ENCODE measurements at places on chromosomes 12 and 14. TPM values are rescaled to one million over a fixed set of nuclear protein-coding genes. Genes with fewer than 3 reads are reported as not detected.

GRCh38 chr12:85564786-85565185 is 271.4 kb downstream of the RASSF9 start:
- no peak for DNase-seq
- H3K27ac ChIP-seq, result no peak overlapping the region
- no peaks in the 10 kb centered on the region for H3K36me3 ChIP-seq
- H3K4me3 ChIP-seq, result no peak overlapping the region
- H3K27me3 ChIP-seq, result no peaks in the 10 kb centered on the region

Gene HOXC12
- not detected for total RNA-seq

Gene IPO8
- 33.1 TPM for total RNA-seq

Gene TMEM229B
- total RNA-seq, result 0.41 TPM

DNA sequence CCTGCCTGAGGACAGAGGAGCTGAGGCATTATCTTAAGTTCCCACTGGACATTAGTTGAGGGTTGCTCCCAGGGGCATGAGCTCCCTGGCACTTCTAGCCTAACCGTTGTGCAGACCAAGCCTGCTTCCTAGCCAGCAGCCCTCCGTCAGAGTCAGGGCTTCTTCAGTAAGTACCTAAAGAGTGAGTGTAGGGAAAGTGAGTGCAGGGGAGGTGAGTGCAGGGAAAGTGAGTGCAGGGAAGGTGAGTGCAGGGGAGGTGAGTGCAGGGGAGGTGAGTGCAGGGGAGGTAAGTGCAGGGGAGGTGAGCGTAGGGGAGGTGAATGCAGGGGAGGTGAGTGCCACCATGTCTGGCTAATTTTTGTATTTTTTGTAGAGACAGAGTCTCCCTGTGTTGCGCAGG is 190.5 kb downstream of the ESRRB start:
- H3K4me3 ChIP-seq, result no peak overlapping the region
- no peak for DNase-seq
- peaks cover 5% of the 10 kb centered on the region for H3K4me1 ChIP-seq
- no peak overlapping the region for H3K27ac ChIP-seq
- H3K36me3 ChIP-seq, result peaks cover 3% of the 10 kb centered on the region

Gene CLEC6A
- not detected for total RNA-seq

- H3K4me3 ChIP-seq, result no peak overlapping the region
- DNase-seq, result no peak
- H3K27ac ChIP-seq, result no peak overlapping the region
Observed at GRCh38 chr14:42437809-42438208, 831.1 kb downstream of the LRFN5 start.

GRCh38 chr12:93027041-93027440 is 97.9 kb upstream of the EEA1 start:
- H3K4me3 ChIP-seq, result no peak overlapping the region
- H3K27me3 ChIP-seq, result no peaks in the 10 kb centered on the region
- no peaks in the 10 kb centered on the region for H3K36me3 ChIP-seq

- peaks cover 30% of the 10 kb centered on the region for H3K4me1 ChIP-seq
- H3K4me3 ChIP-seq, result no peak overlapping the region
- H3K27ac ChIP-seq, result peak overlapping the region; percentile 17
Observed at GRCh38 chr14:101405171-101405883, 156.0 kb upstream of the DIO3 start.

Gene SLC10A1
- total RNA-seq, result not detected

DNA sequence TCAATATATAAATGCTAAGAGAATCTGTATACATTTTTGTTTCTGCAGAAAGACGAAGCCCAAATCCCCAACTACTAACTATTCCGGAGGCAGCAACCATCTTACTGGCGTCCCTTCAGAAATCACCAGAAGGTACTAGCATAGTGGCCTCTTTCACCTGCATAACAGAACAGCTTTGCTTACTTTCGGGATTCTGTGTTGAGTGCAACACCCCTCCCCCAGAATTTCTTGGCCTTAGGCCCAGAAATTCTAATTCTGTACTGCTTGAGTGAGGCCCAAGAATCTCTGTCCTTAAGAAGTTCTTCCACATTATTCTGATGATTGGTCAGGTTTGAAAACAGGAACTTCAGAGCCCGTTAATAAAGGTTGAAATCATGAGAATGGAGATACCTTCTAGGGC is 2.9 kb downstream of the SPX start:
- no peak for DNase-seq
- no peak overlapping the region for H3K4me3 ChIP-seq
- H3K27me3 ChIP-seq, result peaks cover 67% of the 10 kb centered on the region
- H3K36me3 ChIP-seq, result no peaks in the 10 kb centered on the region
- H3K27ac ChIP-seq, result no peak overlapping the region

Gene OAS2
- 0.22 TPM for total RNA-seq

- H3K4me3 ChIP-seq, result no peak overlapping the region
- peaks cover 11% of the 10 kb centered on the region for H3K36me3 ChIP-seq
- DNase-seq, result no peak
- no peaks in the 10 kb centered on the region for H3K27me3 ChIP-seq
- peaks cover 21% of the 10 kb centered on the region for H3K4me1 ChIP-seq
Observed at GRCh38 chr12:2879853-2880252, 2.8 kb downstream of the RHNO1 start.

GRCh38 chr12:22348208-22348607 is 13.7 kb upstream of the ST8SIA1 start:
- H3K27ac ChIP-seq, result no peak overlapping the region
- no peaks in the 10 kb centered on the region for H3K36me3 ChIP-seq
- H3K4me1 ChIP-seq, result no peaks in the 10 kb centered on the region
- no peak for DNase-seq
- H3K4me3 ChIP-seq, result no peak overlapping the region
- H3K27me3 ChIP-seq, result peaks cover 20% of the 10 kb centered on the region

GRCh38 chr12:68617160-68617926 is 6.6 kb downstream of the RAP1B start:
- H3K27me3 ChIP-seq, result no peaks in the 10 kb centered on the region
- no peak overlapping the region for H3K4me3 ChIP-seq
- H3K27ac ChIP-seq, result no peak overlapping the region
- H3K36me3 ChIP-seq, result peaks cover 2% of the 10 kb centered on the region
- H3K4me1 ChIP-seq, result peaks cover 72% of the 10 kb centered on the region

- H3K36me3 ChIP-seq, result no peaks in the 10 kb centered on the region
- DNase-seq, result no peak
- no peak overlapping the region for H3K27ac ChIP-seq
- no peaks in the 10 kb centered on the region for H3K27me3 ChIP-seq
Observed at GRCh38 chr14:77808250-77808649, 8.3 kb downstream of the ADCK1 start.

Gene TSHR
- not detected for total RNA-seq

Gene TAS2R7
- 0.40 TPM for total RNA-seq

- H3K27ac ChIP-seq, result no peak overlapping the region
- no peaks in the 10 kb centered on the region for H3K27me3 ChIP-seq
- no peak for DNase-seq
- H3K4me3 ChIP-seq, result no peak overlapping the region
- H3K4me1 ChIP-seq, result peaks cover 21% of the 10 kb centered on the region
Observed at GRCh38 chr14:84927096-84927827, 602.7 kb upstream of the FLRT2 start.

DNA sequence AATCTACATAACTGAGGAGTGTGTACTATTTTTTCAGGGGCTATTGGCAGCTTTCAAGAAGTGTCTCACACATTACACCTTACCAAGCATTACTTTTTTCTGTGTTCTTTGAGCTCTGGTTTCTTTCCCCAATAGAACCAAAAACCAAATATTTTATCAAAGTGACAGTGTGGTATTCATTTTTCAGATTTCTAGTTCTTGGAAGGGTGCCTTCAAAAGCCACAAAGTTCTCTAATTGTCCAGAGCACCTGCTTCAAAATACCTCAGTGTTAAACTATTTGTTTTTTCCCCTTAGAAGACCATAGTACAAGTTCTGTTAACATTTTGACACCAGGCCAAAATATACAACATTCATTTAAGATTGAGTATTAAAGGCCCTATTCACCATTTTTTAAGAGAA is 515.7 kb downstream of the ETNK1 start:
- peaks cover 7% of the 10 kb centered on the region for H3K36me3 ChIP-seq
- no peak overlapping the region for H3K27ac ChIP-seq
- H3K4me3 ChIP-seq, result no peak overlapping the region

- peaks cover 3% of the 10 kb centered on the region for H3K4me1 ChIP-seq
- no peaks in the 10 kb centered on the region for H3K27me3 ChIP-seq
- no peaks in the 10 kb centered on the region for H3K36me3 ChIP-seq
- DNase-seq, result peak; percentile 29
Observed at GRCh38 chr14:92491782-92492181, 21.8 kb upstream of the RIN3 start.

DNA sequence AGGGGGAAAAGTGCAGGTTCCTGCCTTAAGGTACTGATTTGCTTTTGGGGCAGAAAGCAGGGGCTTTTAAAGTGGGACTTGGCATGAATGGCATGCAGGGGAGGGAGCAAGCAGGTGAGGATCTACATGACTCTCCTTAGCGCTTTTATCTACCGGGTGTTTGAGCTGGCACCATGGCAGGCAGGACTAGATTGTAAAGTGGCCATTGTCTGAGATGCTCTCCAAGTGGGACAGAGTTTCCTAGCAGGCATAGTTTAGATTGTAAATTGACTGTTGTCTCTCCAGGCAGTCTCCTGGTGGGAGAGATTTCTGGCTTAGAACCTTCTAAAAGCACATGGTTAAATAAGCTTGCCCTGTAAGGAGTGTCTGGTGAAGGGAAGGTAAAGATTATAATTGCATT is 5.3 kb upstream of the DICER1 start:
- H3K27ac ChIP-seq, result peak overlapping the region; percentile 0
- H3K36me3 ChIP-seq, result peaks cover 24% of the 10 kb centered on the region
- DNase-seq, result no peak
- no peaks in the 10 kb centered on the region for H3K27me3 ChIP-seq
- H3K4me3 ChIP-seq, result no peak overlapping the region

- no peak overlapping the region for H3K4me3 ChIP-seq
- H3K27me3 ChIP-seq, result no peaks in the 10 kb centered on the region
- no peaks in the 10 kb centered on the region for H3K4me1 ChIP-seq
- H3K36me3 ChIP-seq, result no peaks in the 10 kb centered on the region
- no peak overlapping the region for H3K27ac ChIP-seq
Observed at GRCh38 chr12:97921979-97922722, 459.5 kb downstream of the RMST start.

DNA sequence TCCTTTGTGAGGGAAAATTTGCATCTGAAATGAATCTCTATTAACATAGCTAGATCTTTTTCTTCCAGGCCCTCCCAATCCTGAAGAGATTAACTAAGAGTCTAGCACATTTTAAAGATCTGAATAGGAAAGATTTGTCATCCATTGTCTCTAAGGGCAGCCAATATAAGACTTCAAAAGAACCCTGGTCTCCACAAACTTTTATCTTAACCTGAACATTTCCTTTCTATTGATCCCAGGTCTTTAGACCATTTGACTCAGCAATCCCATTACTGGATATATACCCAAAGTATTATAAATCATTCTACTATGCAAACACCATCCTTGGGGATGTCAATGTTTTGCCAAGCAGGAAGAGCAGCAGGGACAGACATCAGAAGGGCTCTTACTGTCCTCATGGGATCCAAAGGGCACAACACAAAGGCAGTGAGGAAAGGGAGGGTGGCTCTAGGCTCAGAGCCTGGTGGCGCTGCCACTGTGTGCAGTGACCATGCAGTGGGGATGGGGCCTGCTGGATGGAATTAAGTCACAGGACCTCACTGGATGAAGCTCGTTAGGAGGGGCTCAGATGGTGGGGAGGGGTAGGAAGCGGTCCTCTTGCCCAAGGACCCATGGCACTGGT is 12.7 kb upstream of the BDKRB2 start:
- DNase-seq, result no peak
- no peaks in the 10 kb centered on the region for H3K27me3 ChIP-seq
- peaks cover 17% of the 10 kb centered on the region for H3K4me1 ChIP-seq
- H3K36me3 ChIP-seq, result no peaks in the 10 kb centered on the region
- no peak overlapping the region for H3K27ac ChIP-seq
- H3K4me3 ChIP-seq, result no peak overlapping the region

DNA sequence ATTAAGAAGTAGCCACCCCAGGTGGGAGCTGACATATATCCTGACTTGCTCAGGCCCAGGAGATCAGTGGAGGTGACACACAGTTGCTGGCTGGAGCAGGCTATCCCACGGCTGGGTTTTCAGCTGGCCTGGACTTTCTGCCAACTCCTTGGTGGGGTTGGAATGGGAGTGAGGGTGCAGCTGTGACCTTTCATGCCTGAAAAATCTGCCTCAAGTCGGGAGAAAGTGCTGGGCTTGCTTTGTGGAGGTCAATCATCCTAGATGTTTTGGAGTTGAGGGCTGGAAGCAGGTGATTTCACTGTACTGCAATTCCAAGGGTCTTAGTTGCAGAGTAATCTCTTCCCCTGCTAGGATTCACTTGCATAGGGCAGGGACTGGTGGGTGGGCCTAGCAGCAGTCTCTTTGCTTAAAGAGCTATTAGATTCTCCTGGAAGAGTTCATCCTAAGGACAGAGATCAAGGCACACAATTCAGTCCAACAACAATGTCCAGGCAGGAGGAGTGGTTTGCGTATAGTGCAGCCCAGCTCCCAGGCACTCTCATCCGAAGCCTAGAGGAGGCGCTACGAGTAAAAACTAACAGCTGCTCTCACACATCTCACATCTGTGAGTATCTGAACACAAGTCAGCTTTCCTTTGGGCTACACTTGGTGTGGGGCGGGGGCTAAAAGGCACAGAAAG is 98.1 kb downstream of the GAS2L3 start:
- H3K4me1 ChIP-seq, result peaks cover 17% of the 10 kb centered on the region
- H3K27me3 ChIP-seq, result no peaks in the 10 kb centered on the region
- H3K4me3 ChIP-seq, result no peak overlapping the region
- no peaks in the 10 kb centered on the region for H3K36me3 ChIP-seq

DNA sequence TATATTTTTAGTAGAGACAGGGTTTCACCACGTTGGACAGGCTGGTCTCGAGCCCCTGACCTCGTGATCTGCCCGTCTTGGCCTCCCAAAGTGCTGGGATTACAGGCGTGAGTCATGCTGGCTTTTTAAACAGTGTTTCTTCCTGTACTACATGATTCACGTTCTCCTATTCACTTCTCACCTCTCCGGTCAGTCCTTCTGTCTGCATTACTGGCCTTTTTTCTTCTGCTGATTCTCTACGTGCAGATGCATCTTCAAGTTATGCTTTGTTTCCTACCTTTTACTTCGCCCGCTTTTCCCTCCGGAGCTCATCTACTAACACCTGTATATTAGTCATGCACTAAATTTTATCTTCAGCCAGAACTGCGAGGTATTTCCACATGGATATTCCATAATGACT is 296.2 kb upstream of the FLRT2 start:
- peaks cover 5% of the 10 kb centered on the region for H3K36me3 ChIP-seq
- no peak overlapping the region for H3K4me3 ChIP-seq
- H3K4me1 ChIP-seq, result peaks cover 16% of the 10 kb centered on the region
- H3K27ac ChIP-seq, result no peak overlapping the region

DNA sequence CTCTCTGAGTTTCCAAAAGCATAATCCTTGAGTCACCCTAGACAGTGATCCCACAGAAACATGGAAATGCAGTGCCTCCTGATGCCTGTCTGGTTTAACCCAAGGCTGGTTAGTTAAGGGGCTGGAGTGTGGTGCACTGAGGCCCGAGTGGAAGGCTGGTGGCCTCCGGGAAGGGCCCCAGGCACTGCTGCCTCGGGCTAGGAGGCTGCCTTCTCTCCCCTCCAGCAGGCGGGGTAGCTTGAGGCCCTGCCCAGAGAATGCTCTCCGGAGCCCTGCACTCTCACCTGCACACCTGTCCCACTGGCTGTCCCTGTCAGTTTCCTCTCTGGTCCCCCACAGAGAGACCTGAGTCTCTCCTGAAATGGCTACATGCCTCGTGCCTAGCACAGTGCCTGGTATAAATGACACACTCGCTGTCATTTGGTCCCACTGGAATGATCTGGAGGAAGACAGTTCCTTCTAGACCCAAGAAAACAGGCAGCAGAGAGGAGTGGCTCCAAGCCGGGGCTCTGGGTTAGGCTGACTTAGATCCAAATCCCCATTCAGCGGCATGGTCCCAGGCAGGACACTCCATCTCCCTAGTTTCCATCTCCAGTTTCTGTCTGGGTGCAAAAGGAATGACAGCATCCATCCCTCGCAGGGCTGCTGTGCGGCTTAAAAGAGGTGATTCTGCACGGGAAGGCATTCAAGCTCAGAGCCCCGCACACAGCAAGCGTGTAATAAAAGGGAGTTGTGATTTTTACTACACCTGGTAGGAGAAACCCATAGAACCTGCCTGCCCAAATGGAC is 54.0 kb downstream of the RBM19 start:
- no peak overlapping the region for H3K4me3 ChIP-seq
- DNase-seq, result no peak
- H3K36me3 ChIP-seq, result peaks cover 26% of the 10 kb centered on the region

Measured in mesothelial cell of epicardium (in vitro differentiated cells).